ENCODE measurements at places on chromosomes 12 and 14. TPM values are rescaled to one million over a fixed set of nuclear protein-coding genes. Genes with fewer than 3 reads are reported as not detected.

Gene TAS2R20
- 4.8 TPM for total RNA-seq

Gene ZNF664
- total RNA-seq = 55.9 TPM

Gene EIF2S3B
- total RNA-seq = 2.1 TPM

Gene WNT1
- total RNA-seq = 1.2 TPM

Gene RDH11
- total RNA-seq = 82.4 TPM

Gene TAS2R8
- not detected for total RNA-seq

Gene CCDC63
- 12.4 TPM for total RNA-seq

Gene BCAT1
- 34.7 TPM for total RNA-seq

Gene RPS6KL1
- total RNA-seq = 22.9 TPM

Gene KLHL42
- total RNA-seq = 65.1 TPM

Gene IL22
- not detected for total RNA-seq

GRCh38 chr12:101696251-101697196 lies 916 bp upstream of the CHPT1 start:
- peak; percentile 45 for DNase-seq

- DNase-seq = no peak
Measured at GRCh38 chr12:109734219-109735000, 20.8 kb downstream of the FAM222A start.

GRCh38 chr14:99512110-99512449 lies 30.9 kb downstream of the CCNK start:
- DNase-seq = peak; percentile 53

DNA sequence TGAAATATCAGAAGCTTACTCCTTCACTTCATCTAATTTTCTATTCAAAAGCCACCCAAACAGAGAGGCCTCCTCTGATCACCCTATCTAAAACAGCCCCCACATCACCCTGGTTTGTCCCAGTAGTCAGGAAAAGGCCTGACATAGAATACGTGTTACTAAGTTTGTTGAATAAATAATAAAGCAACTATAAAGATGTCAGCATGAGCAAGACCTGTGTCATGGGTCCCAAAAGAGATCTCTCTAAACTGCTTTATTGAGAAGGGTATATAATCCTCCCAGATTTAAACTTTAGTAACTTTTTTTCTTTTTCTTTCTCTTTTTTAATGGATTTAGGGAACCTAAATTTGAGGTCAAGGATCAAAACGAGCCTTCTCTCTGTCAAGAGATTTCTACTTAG lies 27.4 kb upstream of the C12orf50 start:
- no peak for DNase-seq

GRCh38 chr12:77549383-77550128 lies 281.1 kb upstream of the NAV3 start:
- no peak for DNase-seq

DNA sequence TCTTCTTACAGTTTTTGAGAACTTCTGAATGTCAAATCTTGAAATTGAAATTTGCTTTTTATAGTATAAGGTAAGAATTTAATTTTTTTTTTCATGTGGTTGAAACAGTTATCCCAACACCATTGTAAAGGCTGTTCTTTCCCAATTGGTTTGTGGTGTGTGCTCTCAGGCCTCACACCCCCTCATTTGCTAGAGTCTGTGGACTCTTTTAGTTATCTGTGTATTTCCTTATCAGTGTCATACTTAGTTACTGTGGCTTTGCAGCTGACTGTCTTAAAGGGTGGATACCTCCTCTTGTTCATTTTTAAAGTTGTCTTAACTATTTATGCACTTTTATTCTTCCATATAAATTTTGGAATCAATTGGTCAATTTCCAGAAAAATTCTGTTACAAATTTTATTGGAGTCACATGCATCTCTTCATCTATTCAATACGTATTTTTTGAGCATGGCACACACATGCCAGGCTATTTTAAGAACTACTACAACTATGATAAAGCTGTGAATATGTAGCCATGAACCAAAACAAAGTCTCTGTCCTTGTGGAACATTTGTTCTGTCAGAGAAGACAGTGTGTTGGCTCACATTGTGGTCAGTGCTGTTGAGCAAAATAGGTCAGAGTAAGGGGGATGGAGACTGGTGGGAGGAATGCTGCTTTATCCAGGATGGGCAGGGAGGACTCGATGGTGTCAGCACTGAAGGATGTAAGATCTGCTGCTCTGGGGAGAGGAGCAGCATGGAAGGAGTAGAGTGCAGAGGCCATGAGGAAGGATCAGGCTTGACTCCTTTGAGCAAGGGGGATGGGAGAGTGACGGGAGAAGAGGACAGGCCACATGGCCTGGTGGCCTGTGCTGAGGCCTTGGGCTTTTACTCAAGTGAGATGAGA lies 24.1 kb downstream of the FGF23 start:
- DNase-seq = peak; percentile 22

GRCh38 chr14:53545217-53545616 lies 392.1 kb upstream of the DDHD1 start:
- no peak for DNase-seq

DNA sequence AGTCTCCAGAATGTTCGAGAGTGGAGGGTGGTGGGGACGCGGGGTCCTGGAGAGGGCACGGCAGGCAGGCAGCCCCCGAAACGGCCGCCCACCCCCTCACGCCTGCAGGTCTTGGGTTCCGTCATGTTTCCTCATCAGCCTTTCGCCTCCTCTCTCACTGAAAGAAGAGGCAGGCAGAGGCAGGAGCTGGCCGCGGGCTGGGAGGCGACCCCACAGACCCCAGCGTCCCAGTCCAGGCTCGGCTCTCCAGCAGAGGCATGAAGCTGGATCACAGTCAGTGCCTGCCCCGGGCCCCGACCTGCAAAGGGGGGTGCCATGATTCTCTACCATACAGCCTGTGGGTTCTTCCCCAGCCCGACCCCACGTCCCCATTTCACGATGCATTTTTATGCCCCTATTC lies 13.4 kb downstream of the GALNT9 start:
- no peak for DNase-seq

DNA sequence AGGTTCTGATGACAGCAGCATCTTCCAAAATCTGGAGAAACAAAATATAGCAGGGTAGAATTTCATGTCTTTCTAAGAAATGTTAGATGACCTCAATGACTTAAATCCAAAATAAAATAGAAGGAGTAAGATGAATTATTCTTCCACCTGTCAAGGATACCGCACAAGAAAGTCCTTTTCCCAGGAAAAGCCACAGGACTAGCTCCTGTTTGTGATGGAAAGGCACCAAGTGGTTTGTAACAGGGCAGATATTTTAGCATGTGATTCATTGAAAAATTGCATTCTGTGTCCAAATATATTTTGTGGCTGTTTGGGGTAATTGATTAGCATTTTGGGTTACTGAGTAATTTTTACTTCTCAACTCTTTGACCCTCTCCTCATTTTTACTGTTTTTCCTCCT lies 2.7 kb downstream of the CD163L1 start:
- no peak for DNase-seq

GRCh38 chr14:33588771-33589170 lies 362.1 kb downstream of the EGLN3 start:
- DNase-seq = no peak

GRCh38 chr12:8699714-8700113 lies 1.9 kb downstream of the RIMKLB start:
- peak; percentile 43 for DNase-seq

DNA sequence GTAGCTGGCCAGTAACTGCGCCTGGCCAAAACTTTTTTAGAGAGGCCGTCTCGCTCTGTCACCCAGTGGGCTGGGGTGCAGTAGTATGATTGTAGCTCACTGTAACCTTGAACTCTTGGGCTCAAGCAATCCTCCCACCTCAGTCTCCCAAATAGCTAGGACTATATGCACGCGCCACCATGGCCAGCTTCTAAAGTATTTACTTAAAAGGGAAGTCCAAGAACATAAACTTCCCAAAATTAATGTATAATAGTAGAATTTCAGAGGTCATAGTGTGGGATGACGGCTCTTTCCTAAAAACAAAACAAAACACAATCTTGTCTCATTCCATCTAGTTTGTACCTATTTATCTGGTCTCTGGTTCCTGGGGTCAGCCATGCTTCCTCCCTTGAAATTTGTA lies 42.2 kb upstream of the FOS start:
- DNase-seq = no peak

DNA sequence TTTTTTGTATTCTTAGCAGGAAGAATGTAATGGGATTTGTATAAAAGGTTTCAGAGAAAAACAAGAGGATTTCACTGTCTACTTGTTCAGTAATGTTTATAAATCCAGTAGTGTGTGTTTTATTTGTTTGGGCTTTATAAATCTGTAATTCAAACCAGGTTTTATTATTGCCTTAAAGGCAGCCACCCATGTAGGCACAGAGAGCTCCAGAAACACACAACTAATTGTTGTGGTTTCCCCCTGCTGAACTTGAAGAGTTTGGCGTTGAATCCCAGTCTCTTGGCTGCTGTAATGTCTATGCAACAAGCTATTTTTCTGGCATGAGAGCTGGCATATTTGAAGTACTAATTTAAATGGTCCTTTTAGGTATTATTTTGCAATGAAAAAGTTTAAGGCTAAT lies 63.4 kb upstream of the SLCO1C1 start:
- DNase-seq = no peak

- no peak for DNase-seq
Measured at GRCh38 chr14:100537446-100538350, 49.5 kb downstream of the BEGAIN start.

- no peak for DNase-seq
Measured at GRCh38 chr12:122840580-122841513, 5.6 kb downstream of the HIP1R start.

DNA sequence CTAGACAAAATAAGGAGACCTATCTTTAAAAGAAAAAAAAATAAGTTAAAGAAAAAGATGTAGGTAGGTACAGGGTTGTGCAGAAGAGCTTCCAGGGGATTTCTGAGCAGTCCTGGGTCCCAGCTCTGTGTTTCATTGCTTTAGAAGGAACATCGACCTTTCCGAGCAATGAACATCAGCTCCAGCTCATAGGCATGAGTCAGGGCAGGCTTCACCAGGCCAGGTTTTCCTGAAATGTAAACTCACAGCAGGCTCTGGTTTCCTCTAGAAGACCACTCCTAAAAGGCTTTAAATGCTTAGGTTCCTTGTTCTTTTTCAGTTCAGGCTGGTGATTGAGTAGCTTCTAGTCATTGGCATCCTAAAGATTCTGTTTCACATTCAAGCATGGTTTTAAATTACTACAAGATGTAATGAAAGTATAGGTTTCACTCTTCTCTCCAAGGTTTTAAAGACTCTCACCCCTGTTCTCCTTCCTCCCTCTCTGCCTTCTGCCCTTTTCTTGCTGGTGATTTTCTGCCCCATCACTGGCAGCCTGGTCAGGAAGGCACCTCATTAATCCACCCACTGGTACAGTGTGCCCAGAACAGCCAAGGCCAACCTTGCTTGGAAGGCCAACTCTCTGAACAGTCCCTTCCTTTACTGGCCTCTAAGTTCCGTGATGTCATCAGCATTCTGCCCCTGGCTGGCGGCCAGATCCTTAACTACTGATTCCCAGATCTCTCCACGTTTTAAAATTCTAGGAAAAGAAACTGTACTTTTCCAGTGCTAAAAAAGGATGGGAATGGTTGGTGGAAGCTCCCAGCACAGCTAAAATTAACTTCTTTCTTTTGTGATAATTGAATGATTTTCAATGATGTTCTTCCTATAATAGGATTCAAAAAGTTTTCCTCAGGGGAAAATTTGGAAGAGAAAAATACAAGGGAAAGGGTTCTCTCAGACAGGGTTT lies 109.4 kb upstream of the HIF1A start:
- DNase-seq = peak; percentile 77

DNA sequence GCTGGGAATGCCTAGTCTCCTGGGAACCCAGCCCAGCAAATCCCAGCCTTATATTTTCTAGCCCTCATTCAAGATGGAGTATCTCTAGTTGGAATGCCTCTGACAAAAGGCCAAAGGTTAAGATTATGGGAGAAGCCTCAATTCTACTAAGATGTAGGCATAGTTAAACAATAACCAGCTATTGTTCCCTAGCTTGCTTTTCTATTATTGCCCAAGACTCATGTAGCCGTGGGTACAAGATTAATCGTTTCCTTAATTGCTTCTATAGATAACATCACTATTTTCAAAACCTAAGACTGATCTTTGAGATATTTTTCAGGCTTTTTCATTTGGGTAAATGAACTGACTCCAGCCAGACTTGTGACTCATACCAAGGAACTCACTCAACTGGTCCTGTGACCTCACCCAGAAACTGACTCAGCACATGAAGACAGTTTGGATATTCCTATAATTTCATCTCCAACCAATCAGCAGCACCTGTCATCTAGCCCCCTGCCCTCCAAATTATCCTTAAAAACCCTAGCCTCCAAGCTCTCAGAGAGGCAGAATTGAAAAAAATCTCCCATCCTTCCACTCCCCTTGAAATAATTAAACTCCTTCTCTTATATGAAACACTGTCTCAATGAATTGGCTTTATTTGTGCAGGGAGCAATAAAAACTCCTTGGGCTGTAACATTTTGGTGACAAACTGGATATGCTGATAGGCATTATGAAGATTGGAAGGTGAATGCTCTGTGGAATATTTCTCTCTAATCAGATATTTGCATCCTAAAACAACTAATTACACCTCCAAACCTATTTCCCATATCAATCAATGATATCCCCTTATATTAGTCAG lies 589.0 kb downstream of the C12orf50 start:
- no peak for DNase-seq

Measured in testis (tissue), 5 donors.